ENCODE measurements at places on chromosomes 11 and 22. TPM values are rescaled to one million over a fixed set of nuclear protein-coding genes. Genes with fewer than 3 reads are reported as not detected.

The SPA17 gene
- total RNA-seq, result not detected

GRCh38 chr11:65863889-65864705 is 3.9 kb downstream of the MUS81 start:
- no peak for DNase-seq
- H3K27ac ChIP-seq, result no peak overlapping the region
- H3K4me3 ChIP-seq, result no peak overlapping the region

GRCh38 chr11:115927823-115928329 is 423.7 kb upstream of the CADM1 start:
- no peak overlapping the region for H3K4me3 ChIP-seq
- no peak overlapping the region for H3K27ac ChIP-seq
- H3K4me1 ChIP-seq, result peaks cover 24% of the 10 kb centered on the region
- no peaks in the 10 kb centered on the region for H3K36me3 ChIP-seq
- no peak for DNase-seq
- no peaks in the 10 kb centered on the region for H3K27me3 ChIP-seq

The RIMBP3C gene
- total RNA-seq, result not detected

GRCh38 chr11:111982019-111982464 is 43.2 kb upstream of the DLAT start:
- peak; percentile 88 for DNase-seq
- H3K27me3 ChIP-seq, result no peaks in the 10 kb centered on the region
- peaks cover 95% of the 10 kb centered on the region for H3K4me1 ChIP-seq
- peaks cover 39% of the 10 kb centered on the region for H3K36me3 ChIP-seq
- H3K4me3 ChIP-seq, result peak overlapping the region; percentile 22

DNA sequence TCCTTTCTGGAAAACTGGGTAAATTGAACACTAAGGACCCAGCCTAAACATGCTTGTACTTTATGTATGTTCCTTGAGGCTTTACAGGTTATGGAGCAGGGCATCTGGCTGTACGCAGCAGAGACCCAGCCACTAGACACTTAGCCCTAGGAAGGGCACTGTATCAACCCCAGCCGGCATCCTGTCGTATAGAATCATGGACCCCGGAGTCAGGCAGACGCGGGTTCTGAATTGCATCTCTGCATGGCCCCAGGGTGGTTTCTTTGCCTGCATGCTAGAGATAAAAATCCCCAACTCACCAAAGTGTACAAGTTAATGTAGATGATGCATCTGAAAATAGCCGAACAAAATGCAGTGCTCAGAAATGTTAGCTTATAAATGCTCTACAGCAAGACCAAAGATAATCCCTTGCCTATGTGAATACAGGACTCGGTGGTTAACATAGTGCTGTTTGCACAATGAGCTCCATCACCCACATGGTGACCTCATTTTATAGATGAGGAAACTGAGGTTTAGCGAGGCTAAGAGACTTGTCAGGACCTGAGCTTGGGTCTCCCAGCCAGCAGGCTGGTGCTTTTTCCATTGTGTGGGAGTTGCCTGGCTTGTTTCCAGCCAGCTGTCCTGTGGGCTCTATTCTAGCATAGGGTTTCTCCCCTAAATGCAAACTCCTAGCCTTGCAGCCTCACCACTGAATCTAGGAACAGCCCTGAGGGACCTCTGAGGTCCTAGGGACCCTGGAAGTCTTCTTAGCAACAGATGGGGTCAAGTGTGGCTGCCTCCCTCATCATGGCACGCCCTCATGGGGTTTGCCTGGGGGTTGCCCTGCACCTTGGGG is 7.3 kb downstream of the CD6 start:
- no peaks in the 10 kb centered on the region for H3K36me3 ChIP-seq
- DNase-seq, result no peak
- no peak overlapping the region for H3K27ac ChIP-seq
- no peaks in the 10 kb centered on the region for H3K27me3 ChIP-seq
- no peaks in the 10 kb centered on the region for H3K4me1 ChIP-seq

- peak; percentile 46 for DNase-seq
- H3K27me3 ChIP-seq, result no peaks in the 10 kb centered on the region
- no peaks in the 10 kb centered on the region for H3K4me1 ChIP-seq
- no peaks in the 10 kb centered on the region for H3K36me3 ChIP-seq
- no peak overlapping the region for H3K4me3 ChIP-seq
These were observed 16.9 kb upstream of the SIK2 start for GRCh38 chr11:111585371-111585770.

- peaks cover 14% of the 10 kb centered on the region for H3K4me1 ChIP-seq
- H3K36me3 ChIP-seq, result no peaks in the 10 kb centered on the region
- H3K4me3 ChIP-seq, result no peak overlapping the region
These were observed 4.4 kb downstream of the MAPK12 start for GRCh38 chr22:50257041-50257440.

DNA sequence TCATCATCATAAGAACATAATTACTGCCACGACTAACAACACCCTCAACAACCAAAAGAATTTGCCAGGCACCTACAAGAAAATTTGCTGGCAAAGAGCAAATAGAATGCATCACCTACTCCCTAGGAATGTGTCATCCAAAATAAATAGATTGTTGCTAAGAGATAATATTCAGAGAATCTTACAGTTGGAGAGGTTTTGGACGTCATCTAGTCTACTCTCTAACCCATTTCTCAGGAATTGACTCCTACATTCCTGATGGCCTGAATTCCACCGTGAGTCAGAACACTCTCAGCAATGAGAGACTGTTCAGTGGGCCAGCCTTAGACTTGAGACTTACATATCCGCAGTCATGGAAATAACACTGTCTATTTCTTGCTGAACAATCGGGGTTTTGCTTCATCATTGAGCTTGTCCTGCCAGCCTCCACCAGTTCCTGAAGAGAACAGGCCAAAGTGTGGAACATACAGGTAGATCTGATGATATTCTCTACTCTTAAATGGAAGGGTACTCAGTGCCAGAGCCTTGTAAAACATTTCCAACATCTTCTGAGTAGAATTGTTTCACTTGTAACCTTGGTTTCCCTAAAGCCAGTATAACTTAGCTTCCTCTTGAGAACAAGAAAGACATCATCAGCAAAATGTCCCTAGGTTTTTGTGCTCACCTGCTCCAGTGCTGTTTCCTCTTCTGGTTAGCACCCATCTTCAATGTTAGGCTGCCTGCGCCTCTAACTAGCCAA is 8.3 kb downstream of the KIRREL3 start:
- no peaks in the 10 kb centered on the region for H3K36me3 ChIP-seq
- H3K4me3 ChIP-seq, result no peak overlapping the region
- DNase-seq, result no peak
- no peak overlapping the region for H3K27ac ChIP-seq
- H3K4me1 ChIP-seq, result no peaks in the 10 kb centered on the region

GRCh38 chr11:120894202-120894985 is 129.5 kb upstream of the TBCEL start:
- no peaks in the 10 kb centered on the region for H3K36me3 ChIP-seq
- H3K4me1 ChIP-seq, result no peaks in the 10 kb centered on the region
- H3K27ac ChIP-seq, result no peak overlapping the region
- no peak for DNase-seq
- H3K4me3 ChIP-seq, result no peak overlapping the region
- H3K27me3 ChIP-seq, result no peaks in the 10 kb centered on the region

DNA sequence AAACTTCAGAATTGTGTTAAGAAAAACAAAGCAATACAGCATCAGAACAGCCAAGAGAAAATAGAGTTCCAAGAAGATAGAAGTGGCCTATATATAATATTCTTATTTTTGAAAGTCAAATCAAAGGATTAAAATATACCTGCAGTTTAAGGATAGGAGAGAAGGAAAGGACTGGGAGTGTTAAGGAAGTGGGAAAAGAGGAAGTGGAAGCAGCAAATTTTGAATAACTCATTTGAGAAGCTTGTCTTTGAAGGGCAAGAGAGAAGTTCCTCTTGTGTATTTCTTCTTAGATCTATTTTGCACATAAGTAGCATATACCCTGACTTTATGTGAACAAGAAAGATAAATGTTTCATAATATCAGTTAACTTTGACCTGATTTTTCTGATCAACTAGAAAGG is 62.6 kb upstream of the SLC17A6 start:
- H3K27ac ChIP-seq, result no peak overlapping the region
- peaks cover 11% of the 10 kb centered on the region for H3K4me1 ChIP-seq
- no peak for DNase-seq
- no peak overlapping the region for H3K4me3 ChIP-seq

DNA sequence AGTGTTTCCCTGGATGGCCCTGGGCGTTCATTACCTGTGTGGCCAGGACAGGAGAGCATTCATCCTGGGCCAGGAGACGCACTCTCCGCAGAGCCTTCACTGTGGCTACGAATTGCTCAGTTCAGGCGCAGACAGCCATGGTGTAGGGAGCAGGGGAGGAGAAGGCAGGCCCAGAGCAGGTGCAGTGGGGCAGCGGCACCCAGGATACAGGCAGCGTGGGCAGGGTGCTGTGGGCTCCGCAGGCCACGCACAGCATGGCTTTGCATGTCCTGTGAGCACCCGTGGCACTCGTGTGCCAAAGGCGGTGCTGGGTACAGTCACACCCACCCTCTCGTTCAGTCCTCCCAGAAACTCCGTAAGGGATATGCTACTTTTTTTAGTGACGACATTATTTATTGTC is 124.2 kb upstream of the B3GAT1 start:
- no peak overlapping the region for H3K4me3 ChIP-seq
- no peak overlapping the region for H3K27ac ChIP-seq
- no peaks in the 10 kb centered on the region for H3K4me1 ChIP-seq

- H3K27ac ChIP-seq, result no peak overlapping the region
- H3K27me3 ChIP-seq, result no peaks in the 10 kb centered on the region
These were observed 13.8 kb upstream of the DGKZ start for GRCh38 chr11:46333394-46333947.

GRCh38 chr11:111086058-111086457 is 159.5 kb upstream of the POU2AF2 start:
- H3K27me3 ChIP-seq, result no peaks in the 10 kb centered on the region
- H3K4me3 ChIP-seq, result no peak overlapping the region
- DNase-seq, result no peak
- no peak overlapping the region for H3K27ac ChIP-seq

GRCh38 chr22:30720263-30720837 is 25.7 kb downstream of the OSBP2 start:
- no peak overlapping the region for H3K4me3 ChIP-seq
- DNase-seq, result no peak
- H3K27me3 ChIP-seq, result no peaks in the 10 kb centered on the region
- H3K4me1 ChIP-seq, result no peaks in the 10 kb centered on the region

- H3K27me3 ChIP-seq, result no peaks in the 10 kb centered on the region
- H3K4me3 ChIP-seq, result no peak overlapping the region
- H3K27ac ChIP-seq, result no peak overlapping the region
- H3K36me3 ChIP-seq, result peaks cover 41% of the 10 kb centered on the region
- DNase-seq, result no peak
These were observed 108.0 kb downstream of the PARVA start for GRCh38 chr11:12485328-12485727.

DNA sequence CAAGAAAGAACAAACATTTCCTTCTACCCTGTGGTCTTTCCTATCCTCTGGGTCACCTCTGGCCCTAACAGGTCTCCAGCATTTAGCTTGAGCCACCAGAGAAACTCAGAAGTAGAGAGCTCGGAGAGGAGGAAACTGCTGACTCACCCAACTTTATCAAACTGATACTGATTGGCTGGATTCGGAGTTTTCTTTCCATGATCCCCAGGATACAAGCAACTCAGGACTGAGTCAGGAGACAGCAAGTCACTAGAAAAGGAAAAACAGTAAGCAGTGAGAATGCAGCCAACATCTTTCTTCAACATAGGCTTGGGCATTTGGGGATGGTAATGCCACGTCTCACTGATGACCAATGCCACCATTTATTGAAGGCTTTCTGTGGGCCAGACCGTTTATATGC is 32.7 kb downstream of the THOC5 start:
- no peaks in the 10 kb centered on the region for H3K4me1 ChIP-seq
- no peak overlapping the region for H3K4me3 ChIP-seq
- no peak for DNase-seq

DNA sequence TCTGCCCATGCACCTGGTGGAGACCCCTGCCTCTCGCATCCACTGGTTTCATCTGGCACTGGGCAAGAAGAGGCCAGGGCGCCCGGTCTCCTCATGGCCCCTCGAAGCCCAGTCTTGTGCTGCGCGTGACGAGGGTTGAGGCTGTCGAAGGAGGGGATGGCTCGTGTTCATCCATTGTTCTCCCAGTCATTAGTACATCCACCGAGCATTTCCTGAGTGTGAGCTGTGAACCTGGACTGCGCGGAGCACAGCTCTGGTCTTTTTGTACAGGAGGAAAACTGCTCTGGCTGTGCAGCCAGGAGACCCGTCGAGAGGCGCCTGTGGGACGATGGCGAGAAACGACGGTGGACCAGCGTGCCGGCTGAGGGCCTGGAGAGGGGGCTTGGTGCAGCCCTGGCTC is 6.8 kb downstream of the CACNA1I start:
- no peak overlapping the region for H3K27ac ChIP-seq
- no peak overlapping the region for H3K4me3 ChIP-seq
- H3K4me1 ChIP-seq, result no peaks in the 10 kb centered on the region
- peaks cover 42% of the 10 kb centered on the region for H3K27me3 ChIP-seq

- H3K36me3 ChIP-seq, result no peaks in the 10 kb centered on the region
- H3K4me3 ChIP-seq, result no peak overlapping the region
- H3K4me1 ChIP-seq, result no peaks in the 10 kb centered on the region
- DNase-seq, result no peak
- no peaks in the 10 kb centered on the region for H3K27me3 ChIP-seq
These were observed 692.1 kb downstream of the OPCML start for GRCh38 chr11:132840191-132840590.

DNA sequence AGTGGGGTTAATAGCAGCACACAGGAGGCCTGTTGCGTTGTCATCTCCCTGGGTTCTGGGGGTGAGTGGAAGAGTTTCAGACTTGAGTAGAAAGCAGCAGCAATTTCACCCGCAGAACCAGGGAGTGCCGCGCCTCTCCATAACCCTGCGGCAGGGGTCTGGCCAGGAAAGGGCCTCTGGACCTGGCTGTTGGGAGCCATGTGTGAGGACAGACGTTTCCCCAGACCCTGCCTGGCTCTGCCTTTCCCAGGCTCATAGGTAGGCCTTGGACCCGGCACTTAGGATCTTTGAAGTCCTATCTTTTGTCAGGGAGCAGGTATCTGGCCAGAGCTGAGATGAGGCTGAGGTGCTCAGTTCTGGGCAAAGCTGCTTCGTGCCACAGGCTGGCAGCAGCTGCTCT is 106.6 kb upstream of the PARVA start:
- no peaks in the 10 kb centered on the region for H3K36me3 ChIP-seq
- no peaks in the 10 kb centered on the region for H3K27me3 ChIP-seq
- H3K4me3 ChIP-seq, result no peak overlapping the region
- no peak for DNase-seq
- H3K27ac ChIP-seq, result no peak overlapping the region
- peaks cover 20% of the 10 kb centered on the region for H3K4me1 ChIP-seq

The FHIP1B gene
- total RNA-seq, result 324 TPM

The FDXACB1 gene
- total RNA-seq, result 4.3 TPM

Data from stomach (tissue), 19 donors.